Erythroblast (primary cell): ENCODE measurements at places on chromosomes 2 and 18.

DNA sequence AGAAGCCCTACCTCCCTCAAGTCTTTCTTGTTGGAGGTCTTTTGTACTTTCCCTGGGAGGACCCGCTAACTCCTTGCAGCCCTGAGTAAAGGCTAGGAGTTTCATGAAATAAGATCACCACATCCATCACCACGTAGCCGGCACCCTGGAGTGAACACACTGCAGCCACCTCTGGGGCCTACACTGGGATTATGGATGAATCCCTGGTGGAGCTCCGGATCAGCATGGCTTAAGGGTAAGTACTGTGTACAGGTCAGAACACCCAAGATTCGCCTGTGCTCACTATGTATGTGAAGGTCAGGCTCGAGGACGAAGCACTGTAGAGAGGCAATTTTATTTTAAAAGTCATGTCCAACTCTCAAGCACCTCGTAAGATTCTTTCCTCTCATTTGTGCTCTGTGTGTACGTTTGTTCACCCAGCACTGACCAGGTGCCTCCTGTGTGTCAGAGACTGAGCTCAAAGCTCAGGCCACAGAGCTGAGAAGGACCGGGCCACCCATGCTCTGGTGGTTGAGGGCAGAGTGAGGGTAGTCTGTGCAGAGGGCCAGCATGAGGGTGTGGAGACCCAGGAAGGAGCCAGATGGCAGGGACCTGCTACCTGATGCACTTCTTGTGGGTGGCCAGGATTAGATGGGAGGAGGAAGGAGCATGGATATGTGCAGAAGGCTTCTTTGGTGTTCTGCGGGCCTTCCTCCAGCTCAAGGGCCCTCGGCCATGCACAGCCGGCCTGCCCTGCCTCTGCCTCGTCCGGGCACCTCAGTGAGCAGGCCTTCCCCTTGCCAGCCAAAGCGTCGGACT, 66.7 kb upstream of the TFCP2L1 start:
- no peak for DNase-seq

- no peak for DNase-seq
These were observed 245.0 kb upstream of the MGAT5 start for GRCh38 chr2:134008837-134009236.

DNA sequence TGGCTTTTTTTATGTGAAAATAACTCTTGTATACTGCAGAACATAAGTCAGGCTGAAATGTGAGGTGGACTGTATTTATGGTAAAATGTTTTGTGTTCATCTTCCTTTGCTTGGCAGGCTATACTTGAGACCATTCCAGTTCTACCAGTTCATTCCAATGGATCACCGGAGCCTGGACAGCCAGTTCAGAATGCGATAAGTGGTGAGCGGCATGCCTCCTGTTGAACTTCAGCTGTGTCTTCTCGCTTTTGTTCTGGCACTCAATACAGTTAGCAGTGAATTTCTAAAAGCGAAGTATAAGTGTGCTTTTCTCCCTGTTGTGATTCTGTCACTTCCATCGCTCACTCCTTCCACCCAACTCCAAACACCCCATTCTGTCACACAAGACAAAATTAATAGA, 138.5 kb downstream of the ARHGAP28 start:
- DNase-seq: no peak

GRCh38 chr2:89850881-89851582, 1159.6 kb downstream of the RPIA start:
- no peak for DNase-seq

- no peak for DNase-seq
These were observed 219.0 kb downstream of the SH3BP4 start for GRCh38 chr2:235170536-235171521.

- DNase-seq: no peak
These were observed 77.3 kb upstream of the ATG16L1 start for GRCh38 chr2:233174137-233174536.

- DNase-seq: peak; percentile 3
These were observed 99.6 kb downstream of the BABAM2 start for GRCh38 chr2:27990030-27990590.
